ENCODE measurements at places on chromosomes 1 and 21.
A peak's percentile ranks its signal among the peaks of the same experiment; 100 is the strongest.

DNA sequence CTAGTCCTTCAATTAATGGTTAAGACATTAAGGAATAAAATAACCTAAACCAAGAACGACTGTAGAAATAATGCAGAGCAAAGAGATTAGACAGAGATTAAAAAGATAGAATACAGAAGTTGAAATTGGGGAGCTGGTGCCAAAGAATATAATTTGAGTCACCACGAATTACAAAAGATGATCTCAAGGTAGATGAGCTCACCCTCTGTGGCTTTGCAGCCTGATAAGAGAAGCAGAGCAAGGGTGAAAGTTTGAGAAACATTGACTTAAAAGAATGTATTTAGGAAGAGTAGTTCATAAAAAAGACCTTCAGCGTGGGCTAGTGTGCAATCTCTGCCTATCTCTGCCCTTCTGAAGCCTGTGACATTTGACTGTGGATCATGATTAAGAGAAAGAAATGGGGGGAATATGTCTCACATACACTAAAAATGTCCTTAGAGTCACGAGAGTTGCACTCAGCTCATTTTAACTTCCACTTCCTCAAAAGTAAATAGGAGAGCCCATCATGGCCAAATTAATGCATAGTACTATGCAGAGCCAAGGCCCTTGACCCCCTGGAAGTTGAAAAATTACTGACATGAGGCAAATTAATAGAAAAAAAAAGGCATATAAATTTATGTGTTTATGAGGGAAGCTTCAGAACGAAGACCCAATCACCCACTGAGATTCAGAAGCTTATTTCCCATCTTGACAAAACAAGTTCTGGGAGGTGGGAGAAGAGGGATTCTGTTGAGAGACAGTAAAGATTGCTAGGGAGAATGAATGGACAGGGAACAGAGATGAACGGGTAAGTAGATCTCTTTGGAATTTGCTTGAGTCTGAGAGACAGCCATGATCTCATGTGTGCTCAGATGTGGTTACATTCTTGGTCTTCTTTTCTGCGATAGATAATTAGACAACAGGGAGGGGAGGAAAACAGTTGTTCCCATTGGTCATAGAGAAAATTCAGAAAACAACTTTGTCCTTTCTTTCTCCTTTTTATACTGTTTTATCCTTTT, 395.4 kb upstream of the LRRC7 start:
- DNase-seq, result no peak

GRCh38 chr1:115310581-115311473, 27.2 kb downstream of the NGF start:
- no peak for DNase-seq

DNA sequence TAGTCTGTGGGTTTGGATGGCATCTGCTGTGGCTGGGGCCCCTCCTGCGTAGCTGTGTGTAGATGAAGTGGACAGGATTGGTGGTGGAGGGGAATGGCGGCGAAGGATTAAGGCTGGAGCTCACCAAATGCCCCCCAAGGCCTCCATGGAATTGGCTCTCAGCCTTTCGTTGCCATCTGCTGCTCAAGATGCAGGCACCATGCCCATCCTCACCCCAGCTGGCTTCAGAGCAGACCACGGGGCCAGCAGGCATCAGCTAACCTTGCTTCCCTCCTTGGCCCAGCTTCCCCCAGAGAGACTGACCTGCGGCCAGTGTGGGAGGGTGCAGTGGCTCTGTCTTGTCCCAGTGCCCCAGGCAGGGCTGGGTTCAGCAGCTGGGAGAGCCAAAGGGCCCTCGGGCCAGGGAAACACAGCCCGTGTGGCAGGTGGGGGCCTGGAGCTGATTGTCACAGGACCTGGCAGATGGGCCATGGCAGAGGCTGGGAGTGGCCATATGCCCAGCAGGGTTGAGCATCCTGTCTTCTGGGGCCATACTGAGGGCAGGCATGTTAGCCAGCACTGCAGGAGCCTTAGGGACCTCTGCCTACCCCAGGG, 66.8 kb upstream of the ACTL8 start:
- no peak for DNase-seq

DNA sequence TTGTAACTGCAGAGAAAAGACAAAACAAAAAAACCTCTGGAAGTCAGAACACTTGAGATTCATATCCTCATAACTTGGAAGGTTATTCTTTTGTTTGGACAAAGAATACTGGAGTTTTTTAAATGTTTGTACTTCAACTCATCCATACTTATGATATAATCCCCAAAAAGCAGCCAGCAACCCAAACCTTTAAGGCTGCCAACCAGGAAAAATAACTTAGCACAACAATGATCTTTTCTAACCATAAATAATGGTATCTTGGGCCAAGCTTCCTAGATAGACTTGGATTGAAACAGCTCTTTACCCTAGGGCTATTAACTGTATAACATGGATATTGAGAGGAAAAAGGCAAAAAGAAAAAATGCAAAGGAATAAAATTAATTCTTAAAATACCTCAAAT, 335.1 kb downstream of the LTN1 start:
- no peak for DNase-seq

- DNase-seq, result no peak
Measured at GRCh38 chr1:81654657-81655056, 146.1 kb upstream of the ADGRL2 start.

- no peak for DNase-seq
Measured at GRCh38 chr1:102234753-102235359, 238.1 kb upstream of the OLFM3 start.

GRCh38 chr1:206544562-206545257, 37.4 kb downstream of the RASSF5 start:
- no peak for DNase-seq

- no peak for DNase-seq
Measured at GRCh38 chr1:228393268-228393701, 13.3 kb downstream of the TRIM11 start.

DNA sequence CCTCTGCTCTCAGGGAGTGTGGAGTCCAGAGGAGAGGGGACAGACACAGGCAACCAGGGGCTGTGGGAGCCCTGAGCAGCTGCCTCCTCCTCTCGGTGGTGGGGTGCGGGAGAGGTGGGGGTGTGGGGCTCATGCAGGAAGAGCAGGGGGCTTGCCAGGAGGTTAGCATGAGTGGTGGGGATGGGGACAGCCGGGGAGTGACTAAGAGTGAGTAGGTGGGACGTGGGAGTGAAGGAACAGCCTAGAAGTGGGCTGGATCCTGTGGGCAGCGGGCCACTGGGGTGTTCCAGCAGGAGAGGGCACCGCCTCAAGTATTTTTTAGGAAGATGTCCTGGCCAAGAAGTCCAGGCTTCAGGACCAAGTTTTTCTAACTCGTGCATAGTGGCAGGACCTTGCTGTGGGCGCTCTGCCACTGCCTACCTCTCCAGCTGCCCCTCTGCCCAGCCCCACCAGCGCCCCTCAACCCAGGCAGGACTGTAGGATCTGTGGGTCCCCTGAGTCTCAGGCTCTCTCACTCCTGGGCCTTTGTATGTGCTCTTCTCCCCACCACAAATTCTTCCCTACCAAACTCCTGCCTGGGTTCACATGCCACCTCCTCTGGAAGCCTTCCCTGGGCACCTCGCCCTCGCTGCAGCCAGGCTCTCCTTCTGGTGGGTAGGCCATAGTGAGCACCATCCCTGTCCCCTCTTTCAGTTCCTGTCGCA, 18.8 kb upstream of the LHX4 start:
- no peak for DNase-seq

- no peak for DNase-seq
Measured at GRCh38 chr1:156933136-156933535, 12.7 kb downstream of the LRRC71 start.

- no peak for DNase-seq
Measured at GRCh38 chr21:42414066-42414465, 10.4 kb downstream of the UBASH3A start.

DNA sequence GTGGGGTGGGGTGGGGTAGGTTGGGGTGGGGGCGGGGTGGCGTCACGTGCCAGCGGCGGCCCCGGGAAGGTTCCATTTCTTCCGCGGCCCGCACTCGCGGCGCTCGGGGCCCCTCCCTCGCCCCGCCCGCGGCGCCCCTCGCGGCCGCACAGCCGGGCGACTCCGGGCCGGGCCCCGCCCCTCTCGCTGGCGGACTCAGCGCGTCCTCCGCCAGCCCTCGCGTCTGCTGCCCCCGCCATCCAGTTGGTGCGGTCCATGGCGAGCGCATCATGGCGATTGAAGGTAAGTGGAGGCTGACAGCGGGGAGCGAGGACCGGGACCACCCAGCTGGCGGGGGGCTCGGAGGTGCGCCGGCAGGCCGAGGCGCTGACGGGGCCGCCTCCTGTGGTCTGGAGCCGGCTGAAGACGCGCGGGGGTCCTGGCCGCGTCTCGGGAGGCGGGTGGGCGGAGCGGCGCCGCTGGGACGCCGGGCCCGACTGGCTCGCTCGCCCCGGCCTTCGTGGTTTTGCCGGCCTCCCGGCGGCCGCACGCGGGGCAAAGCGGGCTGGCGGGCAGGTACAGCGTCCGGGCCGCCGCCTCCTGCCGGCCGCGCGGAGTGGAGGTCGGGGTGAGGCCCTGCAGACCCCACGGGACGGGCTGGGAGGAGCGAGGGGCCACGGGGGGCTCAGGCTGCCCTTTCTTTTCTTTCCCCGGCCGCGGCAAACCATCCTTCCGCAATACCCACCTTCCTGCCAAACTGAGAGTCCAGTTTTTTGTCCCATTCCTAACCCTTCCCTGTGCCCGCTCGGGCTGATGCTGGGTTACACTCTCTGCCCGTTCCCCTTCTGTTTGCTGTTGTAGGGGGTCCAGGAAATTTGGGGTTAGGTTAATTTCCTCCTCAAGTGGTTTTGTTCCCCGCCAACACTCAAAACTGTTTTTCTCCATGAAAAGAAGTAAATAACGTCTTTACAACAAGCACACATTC, at the start of gene SYT14:
SYT14 (plus strand) TSS at position 222 of the 964 bp plus-strand sequence; CDS start at position 270, 48 bp downstream.
- peak; percentile 32 for DNase-seq

DNA sequence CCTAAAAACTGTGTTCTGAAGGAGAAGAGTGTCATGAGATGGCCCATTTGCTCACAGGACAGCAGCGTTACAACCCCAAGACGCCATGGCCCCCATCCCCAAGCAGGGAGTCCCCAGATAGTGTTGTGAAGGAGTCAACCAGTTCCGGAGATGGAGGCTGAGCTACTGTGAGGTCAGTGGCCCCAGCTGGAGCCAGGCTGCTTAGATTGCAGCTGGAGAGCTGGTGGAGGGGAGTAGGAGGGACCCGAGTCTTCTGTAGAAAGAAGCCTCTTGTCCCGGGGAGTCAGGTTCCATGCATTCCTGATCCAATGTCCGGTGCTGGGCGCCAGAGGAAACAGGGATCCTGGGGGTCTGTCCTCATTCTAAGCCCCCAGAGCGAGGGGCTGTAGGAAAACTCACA, 93.5 kb upstream of the SIM2 start:
- no peak for DNase-seq

- DNase-seq, result no peak
Measured at GRCh38 chr1:243528459-243529121, 272.7 kb downstream of the SDCCAG8 start.

DNA sequence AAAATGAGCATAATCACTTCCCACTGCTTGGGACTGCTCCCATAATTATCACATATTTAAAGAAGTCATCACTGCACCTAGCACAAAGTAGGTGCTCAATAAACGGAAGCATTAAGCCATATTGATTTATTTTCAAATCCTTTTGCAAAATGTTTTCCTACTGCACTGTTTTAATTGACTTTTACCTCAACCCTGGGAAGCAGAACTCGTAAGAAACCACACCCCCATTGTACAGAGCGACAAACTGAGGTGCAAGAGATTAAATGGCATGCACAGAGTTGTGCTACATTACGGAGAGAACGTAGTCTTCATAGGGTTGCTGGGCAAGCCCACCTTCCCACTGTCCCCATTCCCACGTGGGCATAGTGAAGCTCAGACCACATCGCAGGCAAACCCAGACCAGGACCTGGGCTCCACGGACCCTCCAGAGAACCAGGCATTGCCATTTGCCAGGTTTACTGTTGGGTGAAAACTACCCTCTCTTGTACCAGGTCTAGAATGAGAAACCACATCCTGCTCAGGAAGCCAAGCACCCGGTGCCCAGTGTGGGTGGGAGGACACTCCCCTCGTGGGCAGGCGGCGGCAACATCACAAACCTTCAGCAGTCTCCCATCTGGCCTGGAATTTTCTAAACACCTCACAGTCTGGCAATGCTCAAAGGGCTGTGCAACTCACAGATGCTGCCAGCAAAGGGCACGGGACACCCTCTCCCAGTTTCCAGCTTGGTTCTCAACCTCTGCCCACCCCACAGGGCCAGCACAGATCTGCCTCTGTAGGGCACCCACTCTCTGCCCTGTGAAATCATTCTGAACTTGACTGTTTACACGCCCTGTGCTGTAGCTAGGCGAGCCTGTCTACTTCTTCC, 8.2 kb downstream of the IFFO2 start:
- DNase-seq, result no peak
